ENCODE measurements at places on chromosomes 4 and X.
A peak's percentile ranks its signal among the peaks of the same experiment; 100 is the strongest.

GRCh38 chrX:84956304-84956703 is 47.4 kb upstream of the APOOL start:
- DNase-seq, result no peak

- DNase-seq, result no peak
These were observed 14.9 kb downstream of the ABCG2 start for GRCh38 chr4:88143504-88143903.

GRCh38 chr4:84954982-84955567 is 11.4 kb downstream of the WDFY3 start:
- no peak for DNase-seq

GRCh38 chr4:155559915-155560314 is 106.7 kb upstream of the GUCY1A1 start:
- DNase-seq, result no peak

- DNase-seq, result no peak
These were observed 118.5 kb upstream of the GUCY1A1 start for GRCh38 chr4:155548173-155548572.

GRCh38 chr4:77818073-77818601 is 1.0 kb downstream of the CNOT6L start:
- peak; percentile 85 for DNase-seq

- DNase-seq, result no peak
These were observed 2313.8 kb downstream of the ARAP2 start for GRCh38 chr4:33930497-33930896.

DNA sequence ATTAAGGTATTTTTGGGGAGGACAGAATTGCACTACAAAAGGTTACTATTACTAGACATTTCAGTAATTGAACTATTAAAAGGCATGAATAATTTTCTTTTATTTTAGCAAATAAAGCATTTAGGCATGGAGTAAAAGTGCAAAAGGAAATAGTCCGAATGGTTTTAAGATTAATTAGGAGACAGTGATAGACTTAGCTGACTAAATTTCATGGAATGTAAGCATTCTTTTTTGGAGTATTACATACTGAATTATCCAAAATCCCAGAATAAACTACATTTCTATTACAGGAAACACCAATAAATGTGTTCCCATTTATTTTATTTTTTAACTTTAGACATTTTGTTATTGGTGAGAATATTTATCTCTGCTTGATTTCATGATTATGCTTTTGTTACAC is 30.7 kb upstream of the MAP9 start:
- DNase-seq, result no peak

DNA sequence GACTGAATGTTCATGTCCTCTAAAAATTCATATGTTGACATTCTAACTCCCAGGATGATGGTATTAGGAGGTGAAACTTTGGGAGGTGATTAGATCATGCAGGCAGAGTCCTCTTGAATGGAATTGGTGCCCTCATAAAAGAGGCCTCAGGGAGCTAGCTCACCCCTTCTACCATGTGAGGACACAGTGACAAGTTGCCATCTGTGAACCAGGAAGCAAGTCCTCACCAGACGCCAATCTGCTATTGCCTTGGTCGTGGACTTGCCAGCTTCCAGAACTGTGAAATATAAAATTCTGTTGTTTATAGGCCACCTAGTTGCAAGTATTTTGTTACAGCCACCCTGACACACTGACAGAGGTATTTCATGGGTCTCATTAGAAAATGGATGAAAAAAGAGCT is 28.5 kb upstream of the LONRF3 start:
- DNase-seq, result no peak

- DNase-seq, result no peak
These were observed 8.3 kb upstream of the XK start for GRCh38 chrX:37677243-37677642.

DNA sequence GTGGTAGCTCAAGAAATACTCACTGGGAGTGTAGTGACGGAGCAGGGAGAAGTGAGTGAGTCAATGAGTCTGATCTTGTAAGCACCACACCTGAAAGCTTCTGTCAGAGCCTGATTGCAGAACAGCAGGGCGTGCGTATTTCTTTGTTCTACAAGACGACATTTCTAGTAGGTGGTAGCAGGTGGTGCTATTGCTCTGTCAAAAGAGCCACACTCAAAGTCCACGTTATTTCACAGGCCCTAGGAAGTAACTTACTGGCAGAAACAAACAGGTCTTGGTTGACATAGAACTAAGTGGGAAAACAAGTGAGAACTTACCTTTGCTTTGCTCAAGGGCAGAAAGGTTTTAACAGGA is 46.4 kb upstream of the SPRY1 start:
- DNase-seq, result peak; percentile 34

GRCh38 chr4:4182835-4183568 is 43.7 kb downstream of the OTOP1 start:
- DNase-seq, result peak; percentile 7

DNA sequence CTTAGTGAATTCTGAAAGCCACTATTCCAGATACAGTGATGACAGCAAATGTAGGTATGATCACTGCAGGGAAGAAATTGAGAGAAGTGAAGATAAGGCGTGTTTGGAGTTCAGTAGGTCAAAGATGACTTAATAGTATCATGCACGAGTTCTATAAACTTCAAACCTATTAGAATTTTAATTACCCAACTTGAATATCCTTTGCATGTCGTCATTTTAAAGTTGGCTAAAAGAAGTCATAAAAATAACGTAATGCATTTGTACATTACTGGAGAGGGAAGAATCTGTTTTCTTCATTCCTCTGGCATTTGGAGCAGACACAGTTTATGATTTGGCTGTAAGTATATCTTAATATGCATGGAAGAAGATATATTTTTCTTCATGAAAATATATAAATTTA is 68.6 kb upstream of the MXRA5 start:
- no peak for DNase-seq

All from NCI-H510A treated with DMSO at 0.1 percent for 48 hours (cell line).